ENCODE measurements at places on chromosomes 4 and X.

- H3K36me3 ChIP-seq, result no peaks in the 10 kb centered on the region
- H3K4me1 ChIP-seq, result no peaks in the 10 kb centered on the region
- H3K27ac ChIP-seq, result no peak overlapping the region
- no peak for DNase-seq
Measured at GRCh38 chrX:68978255-68978654, 149.4 kb downstream of the EFNB1 start.

DNA sequence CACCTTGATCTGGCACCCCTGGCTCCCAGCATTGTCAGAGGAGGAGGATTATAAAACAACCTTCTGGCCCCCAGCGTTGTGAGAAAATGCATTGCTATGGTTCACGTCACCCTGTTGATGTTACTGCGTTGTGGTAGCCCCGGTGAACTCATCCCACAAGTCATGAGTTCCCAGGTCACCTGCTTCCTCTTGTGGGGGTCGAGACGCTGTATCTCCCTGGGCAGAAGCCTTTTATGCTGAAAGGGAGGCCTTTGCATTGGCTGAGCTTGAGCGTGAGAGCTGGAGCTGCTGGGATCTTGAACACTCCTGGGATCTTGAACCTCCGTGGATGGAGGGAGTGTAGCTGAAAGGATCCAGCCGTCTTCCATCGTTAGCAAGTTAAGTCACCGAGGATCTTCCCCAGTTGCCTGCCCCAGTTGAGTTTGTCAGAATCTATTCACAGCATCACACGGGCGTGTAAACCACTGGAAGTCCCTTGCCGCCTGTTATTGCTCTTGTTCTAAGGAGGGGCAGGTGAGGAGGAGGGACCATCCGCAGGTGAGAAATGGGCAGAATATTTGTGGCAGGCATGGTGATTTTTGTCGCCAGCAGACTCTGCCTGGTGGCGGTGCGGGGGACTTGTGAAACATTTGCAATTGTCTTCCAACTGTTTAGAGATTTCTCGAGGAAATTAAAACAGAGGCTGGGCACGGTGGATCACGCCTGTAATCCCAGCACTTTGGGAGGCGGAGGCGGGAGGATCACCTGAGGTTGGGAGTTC lies 299.9 kb downstream of the ASMT start:
- H3K27me3 ChIP-seq, result no peaks in the 10 kb centered on the region
- DNase-seq, result no peak
- no peak overlapping the region for H3K27ac ChIP-seq
- no peaks in the 10 kb centered on the region for H3K4me1 ChIP-seq
- H3K36me3 ChIP-seq, result no peaks in the 10 kb centered on the region

DNA sequence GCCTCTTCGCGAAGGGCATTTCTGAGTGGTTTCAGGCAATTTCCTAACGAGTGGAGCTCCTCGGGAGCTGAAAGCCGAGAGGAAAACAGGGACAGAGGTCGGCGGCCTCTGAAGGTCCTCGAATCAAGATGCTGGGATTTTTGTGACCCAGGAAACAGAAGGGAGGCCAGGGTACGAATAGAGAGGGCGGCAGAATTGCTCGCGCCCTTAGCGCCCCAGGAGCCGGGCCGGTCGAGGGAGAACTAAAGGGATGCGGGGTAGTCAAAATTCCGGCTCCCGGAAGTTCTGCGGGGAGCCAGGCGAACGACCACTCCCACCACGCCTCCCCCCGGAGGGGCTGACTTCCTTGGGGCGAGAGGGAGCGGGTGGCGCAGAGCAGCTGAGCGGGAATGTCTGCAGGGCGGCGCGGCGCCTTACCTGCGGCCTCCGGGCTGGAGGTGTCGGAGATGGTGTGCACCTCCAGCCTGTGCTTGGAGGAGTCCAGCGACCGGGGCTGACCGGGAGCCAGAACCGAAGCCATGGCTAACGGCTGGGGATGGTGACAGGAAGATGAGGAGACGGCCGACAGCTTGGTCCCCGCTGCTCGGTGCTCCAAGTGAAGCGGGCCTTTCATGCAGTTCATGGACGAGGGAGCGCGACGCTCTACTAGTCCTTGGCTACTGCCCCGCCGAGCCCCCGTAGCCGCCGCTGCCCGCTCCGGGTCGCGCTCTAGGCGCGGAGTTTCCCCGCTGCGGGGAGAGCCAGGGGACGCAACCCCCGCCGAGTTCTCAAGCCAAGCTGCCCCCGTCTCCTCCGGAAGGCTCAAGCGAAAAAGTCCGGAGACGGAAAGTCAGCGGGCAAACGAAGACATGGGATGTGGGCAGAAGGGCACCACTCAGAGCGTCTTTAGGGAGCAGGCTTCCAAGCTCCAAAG lies 782 bp downstream of the PITX2 start:
- no peak for DNase-seq
- peaks cover 10% of the 10 kb centered on the region for H3K4me1 ChIP-seq
- H3K27me3 ChIP-seq, result peaks cover 100% of the 10 kb centered on the region
- H3K27ac ChIP-seq, result no peak overlapping the region
- peak overlapping the region; percentile 54 for H3K4me3 ChIP-seq

GRCh38 chr4:86523333-86523732 lies 70.8 kb upstream of the PTPN13 start:
- no peaks in the 10 kb centered on the region for H3K27me3 ChIP-seq
- no peak for DNase-seq
- no peak overlapping the region for H3K27ac ChIP-seq
- H3K36me3 ChIP-seq, result no peaks in the 10 kb centered on the region
- H3K4me1 ChIP-seq, result no peaks in the 10 kb centered on the region

GRCh38 chr4:125551967-125552366 lies 237.2 kb downstream of the FAT4 start:
- no peaks in the 10 kb centered on the region for H3K4me1 ChIP-seq
- no peak overlapping the region for H3K27ac ChIP-seq
- no peaks in the 10 kb centered on the region for H3K27me3 ChIP-seq

DNA sequence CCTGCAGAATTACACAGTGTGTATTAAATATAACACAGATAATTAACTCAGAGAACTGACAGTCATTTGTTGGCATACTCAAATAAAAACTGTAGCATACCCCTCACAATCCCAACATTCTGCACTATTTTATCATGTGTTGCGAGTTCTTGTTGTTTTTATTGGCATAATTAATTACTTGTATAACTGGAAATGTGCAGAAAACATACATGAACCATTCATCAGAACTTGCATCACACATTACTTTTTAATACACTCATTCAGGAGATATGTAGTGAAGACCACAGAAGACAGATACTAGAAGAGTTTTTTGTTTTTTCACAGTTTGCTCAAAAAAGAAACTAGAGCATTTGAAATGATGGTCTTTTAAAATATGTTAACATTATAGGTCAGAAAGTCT lies 74.6 kb upstream of the NEIL3 start:
- H3K4me3 ChIP-seq, result no peak overlapping the region
- no peaks in the 10 kb centered on the region for H3K36me3 ChIP-seq
- DNase-seq, result no peak
- no peak overlapping the region for H3K27ac ChIP-seq
- peaks cover 10% of the 10 kb centered on the region for H3K4me1 ChIP-seq

DNA sequence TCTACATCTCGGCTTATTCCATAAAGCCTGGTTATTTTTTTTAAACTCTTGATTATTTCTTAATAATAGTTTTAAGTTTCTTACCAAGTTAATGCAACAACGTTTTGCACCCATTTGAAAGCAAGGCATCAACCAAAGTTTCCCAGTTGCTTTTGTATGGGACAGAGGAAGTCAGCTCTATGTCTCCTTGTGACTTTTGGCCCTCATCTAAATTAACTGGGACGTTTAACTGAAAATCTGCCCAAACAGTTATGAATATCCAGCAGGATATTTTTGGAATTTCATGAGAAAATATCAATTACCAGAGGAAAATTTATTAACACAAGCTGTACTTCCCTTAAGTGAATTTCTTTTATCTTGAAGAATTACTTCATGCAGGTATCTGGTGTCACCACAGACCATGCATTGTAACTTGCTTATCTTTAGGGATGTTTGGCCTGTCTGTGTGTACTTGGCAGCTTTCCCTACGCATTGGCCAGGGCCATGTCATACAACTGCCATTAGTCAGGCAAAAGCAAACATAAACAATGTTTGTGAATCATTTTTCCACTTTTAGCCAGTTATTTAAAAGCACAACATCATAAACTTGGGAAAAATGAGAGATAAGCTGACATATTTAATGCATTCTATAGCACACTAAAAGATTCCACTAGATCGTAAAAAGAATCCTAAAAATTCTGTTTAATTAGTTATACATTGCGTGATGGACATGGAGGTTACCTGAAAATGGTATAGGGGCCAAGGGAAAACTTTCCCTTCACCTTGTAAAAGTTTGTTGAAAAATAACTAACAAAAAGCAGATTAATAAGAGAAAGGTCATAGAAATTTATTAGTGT lies 101.4 kb upstream of the PDE5A start:
- no peaks in the 10 kb centered on the region for H3K27me3 ChIP-seq
- no peak for DNase-seq
- H3K36me3 ChIP-seq, result no peaks in the 10 kb centered on the region
- no peak overlapping the region for H3K4me3 ChIP-seq

- H3K4me3 ChIP-seq, result no peak overlapping the region
- no peaks in the 10 kb centered on the region for H3K36me3 ChIP-seq
- H3K27ac ChIP-seq, result no peak overlapping the region
- no peaks in the 10 kb centered on the region for H3K4me1 ChIP-seq
- DNase-seq, result no peak
Measured at GRCh38 chrX:85288992-85289723, 45.4 kb downstream of the ZNF711 start.

- H3K4me3 ChIP-seq, result no peak overlapping the region
- no peaks in the 10 kb centered on the region for H3K36me3 ChIP-seq
- no peaks in the 10 kb centered on the region for H3K4me1 ChIP-seq
- H3K27me3 ChIP-seq, result no peaks in the 10 kb centered on the region
Measured at GRCh38 chrX:53494436-53494835, 60.3 kb upstream of the HSD17B10 start.
